ENCODE measurements at places on chromosomes 7 and 10.

DNA sequence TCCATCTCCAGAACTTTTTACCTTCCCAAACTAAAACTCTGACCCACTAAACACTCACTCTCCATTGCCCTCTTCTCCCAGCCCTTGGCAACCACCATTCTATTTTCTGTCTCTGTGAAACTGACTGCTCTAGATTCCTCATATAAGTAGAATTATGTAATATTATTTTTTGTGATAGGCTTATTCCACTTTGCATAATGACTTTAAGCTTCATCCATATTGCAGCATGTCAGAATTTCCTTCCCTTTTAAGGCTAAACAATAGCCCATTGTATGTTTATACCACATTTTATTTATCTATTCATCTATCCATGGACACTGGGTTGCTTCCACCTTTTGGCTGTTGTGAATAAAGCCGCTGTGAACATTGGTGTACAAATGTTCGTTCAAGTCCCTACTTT lies 308.8 kb downstream of the RNLS start:
- no peak for DNase-seq

DNA sequence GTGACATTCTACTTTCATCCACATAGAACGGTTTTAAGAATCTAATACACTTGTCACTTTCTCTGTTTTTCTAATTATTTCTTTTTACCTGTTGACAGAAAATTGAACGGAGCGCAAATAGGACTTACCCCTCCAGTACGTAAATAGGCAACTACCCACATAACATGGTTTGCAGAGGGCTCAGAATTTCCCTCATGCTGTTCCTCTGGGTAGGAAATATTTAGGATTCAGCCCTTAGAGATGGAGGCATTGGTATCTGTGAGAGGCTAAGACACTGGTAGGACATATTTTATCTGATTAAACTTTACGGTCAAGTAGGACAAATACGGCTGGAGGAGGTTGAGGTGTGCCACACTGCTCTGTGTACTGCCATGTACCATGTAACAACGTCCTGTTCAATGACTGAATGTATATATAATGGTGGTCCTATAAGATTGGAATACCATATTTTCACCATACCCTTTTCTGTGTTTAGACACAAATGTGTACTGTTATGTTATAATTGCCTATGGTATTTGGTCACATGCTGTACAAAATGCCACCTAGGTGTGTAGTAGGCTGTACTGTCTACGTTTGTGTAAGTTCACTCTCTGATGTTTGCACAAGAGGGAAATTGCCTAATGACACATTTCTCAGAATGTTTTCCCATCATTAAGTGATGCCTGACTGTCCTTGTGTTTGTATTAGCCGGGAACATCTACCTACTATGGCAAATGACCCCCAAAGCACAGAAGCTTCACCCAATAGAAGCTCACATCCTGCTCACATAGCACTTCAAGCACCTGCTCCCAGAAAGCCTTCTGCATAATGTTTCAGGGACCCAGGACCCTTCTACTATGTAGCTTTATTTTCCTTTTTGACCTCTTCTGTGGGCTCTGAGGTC lies 429.4 kb upstream of the AKR1E2 start:
- DNase-seq, result no peak

GRCh38 chr7:94908323-94909178 lies 1.2 kb downstream of the PPP1R9A start:
- no peak for DNase-seq

- no peak for DNase-seq
Observed at GRCh38 chr10:63392224-63392623, 73.6 kb downstream of the JMJD1C start.

DNA sequence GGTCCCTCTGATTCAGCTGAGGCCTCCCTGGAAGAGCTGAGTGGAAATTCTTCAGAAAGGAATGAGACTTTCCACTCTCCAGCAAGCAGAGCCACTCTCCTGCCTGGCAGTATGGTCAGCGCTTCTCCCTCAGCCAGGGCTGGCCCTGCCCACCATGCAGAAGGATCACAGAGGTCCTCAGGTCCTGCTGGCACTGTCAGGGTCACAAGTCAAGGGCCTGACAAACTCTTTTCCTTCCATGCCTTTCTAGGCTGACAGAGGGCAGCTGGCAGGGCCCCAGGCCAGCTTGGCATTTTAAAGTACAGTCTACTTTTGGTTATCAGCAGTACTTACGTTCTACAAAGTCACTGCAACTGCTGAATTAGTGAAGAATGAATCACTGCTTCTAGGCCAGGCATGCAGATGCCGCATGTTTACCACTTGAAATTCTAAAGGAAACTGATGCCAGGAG lies 119.3 kb upstream of the FRMD4A start:
- DNase-seq, result no peak

- no peak for DNase-seq
Observed at GRCh38 chr7:19920166-19920565, 146.7 kb upstream of the TMEM196 start.

DNA sequence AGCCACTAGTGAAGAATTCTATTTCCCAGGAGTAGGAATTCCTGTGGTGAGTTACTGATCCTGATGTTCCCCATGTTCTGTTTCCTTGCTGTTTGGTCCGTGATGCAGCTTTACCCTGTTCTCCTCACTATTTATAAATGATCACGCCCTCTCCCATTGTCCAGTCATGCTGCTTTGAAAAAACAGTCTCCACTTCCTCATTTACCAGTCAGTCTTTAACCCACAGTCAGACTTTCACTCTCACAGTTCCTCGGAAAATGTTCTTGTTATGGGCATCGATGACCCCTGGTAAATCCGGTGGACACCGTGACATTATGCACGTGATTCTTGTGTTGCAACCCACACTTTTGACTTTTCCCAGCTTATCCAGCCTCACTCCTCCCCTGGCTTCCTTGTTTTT lies 14.4 kb downstream of the SCIN start:
- DNase-seq, result no peak

DNA sequence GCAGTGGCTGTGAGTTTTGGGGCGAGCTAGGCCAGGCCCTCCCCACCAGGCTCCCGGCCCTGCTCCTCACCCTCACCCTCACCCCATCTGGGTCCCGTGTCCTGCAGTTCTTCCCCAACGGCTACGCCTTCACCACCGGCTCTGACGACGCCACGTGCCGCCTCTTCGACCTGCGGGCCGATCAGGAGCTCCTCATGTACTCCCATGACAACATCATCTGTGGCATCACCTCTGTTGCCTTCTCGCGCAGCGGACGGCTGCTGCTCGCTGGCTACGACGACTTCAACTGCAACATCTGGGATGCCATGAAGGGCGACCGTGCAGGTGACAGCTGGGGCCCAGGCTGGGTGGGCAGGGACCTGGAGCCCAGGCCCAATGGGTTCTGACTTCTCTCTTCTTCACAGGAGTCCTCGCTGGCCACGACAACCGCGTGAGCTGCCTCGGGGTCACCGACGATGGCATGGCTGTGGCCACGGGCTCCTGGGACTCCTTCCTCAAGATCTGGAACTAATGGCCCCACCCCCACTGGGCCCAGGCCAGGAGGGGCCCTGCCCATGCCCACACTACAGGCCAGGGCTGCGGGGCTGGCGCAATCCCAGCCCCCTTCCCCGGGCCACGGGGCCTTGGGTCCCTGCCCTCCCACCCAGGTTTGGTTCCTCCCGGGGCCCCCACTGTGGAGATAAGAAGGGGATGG lies 4.9 kb downstream of the GNB2 start:
- no peak for DNase-seq

- no peak for DNase-seq
Observed at GRCh38 chr10:24439935-24440334, 231.0 kb downstream of the KIAA1217 start.

DNA sequence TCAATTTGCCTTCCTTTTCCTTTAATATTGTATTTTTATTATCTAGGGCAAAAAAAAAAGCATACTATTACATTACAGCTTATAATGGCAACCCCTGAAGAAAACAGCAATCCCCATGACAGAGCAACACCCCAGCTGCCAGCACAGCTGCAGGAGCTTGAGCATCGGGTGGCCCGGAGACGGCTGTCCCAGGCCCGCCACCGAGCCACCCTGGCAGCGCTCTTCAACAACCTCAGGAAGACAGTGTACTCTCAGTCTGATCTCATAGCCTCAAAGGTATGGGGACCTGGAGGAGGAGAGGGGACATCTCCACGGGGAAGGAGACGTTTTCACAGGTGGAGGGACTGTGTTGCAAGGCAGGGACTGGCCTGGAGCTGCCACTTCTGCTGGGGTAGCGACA lies 6.8 kb downstream of the STRA8 start:
- no peak for DNase-seq

- DNase-seq, result no peak
Observed at GRCh38 chr10:122674781-122675180, 24.9 kb downstream of the C10orf120 start.

GRCh38 chr7:26792006-26792405 lies 72.4 kb downstream of the SKAP2 start:
- DNase-seq, result no peak

GRCh38 chr7:139108266-139109187 lies 993 bp downstream of the ZC3HAV1 start:
- DNase-seq, result no peak

DNA sequence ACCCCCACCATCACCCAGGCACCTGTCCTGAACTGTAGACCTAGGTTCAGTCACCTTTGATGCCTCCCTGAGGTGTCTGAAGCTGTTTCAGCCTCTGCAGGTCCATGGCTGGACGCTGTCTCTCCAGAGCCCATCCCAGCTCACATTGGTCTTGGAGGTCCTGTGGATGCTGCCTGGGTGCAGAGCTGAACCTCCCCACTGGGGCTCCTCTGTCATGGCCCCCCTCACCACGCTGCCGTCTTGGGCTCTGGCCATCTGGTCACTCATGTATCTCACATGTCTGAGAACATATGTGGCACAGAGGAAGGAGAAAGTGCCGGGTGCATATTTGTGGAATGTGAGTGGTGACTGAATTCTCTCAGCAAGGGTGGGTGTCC lies 108.9 kb downstream of the NKX6-2 start:
- no peak for DNase-seq

GRCh38 chr10:23371073-23371472 lies 26.5 kb upstream of the C10orf67 start:
- no peak for DNase-seq

DNA sequence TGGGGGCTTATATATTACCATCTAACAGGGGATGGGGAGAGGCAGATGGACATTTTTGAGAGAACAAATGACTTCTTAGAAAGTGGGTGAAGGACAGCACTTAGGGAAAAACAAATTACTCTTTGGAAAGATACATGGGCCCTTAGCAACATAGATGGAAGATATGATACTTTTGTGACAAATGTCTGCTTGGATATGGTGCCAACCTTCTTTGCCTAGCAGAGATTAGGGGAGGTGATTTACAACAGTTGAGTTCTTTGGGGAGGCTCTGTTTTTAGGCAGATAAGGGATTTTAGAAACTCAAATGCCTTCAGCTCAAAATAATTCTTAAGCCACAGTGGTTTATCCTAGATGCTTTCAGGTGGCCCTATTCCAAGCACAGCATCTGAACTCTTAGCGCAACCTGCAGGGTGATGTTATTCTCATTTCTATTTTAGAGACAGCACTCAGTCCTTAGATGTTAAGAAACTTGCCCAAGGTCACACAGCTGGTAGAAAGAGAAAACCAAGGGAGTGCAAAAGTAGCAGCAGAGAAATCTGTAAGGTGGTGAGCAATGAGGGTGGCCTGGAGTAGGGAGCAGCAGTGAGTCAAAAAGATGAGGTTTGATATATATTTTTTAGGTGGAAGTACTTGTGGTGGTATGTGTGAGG lies 75.1 kb upstream of the KMT2E start:
- DNase-seq, result no peak

DNA sequence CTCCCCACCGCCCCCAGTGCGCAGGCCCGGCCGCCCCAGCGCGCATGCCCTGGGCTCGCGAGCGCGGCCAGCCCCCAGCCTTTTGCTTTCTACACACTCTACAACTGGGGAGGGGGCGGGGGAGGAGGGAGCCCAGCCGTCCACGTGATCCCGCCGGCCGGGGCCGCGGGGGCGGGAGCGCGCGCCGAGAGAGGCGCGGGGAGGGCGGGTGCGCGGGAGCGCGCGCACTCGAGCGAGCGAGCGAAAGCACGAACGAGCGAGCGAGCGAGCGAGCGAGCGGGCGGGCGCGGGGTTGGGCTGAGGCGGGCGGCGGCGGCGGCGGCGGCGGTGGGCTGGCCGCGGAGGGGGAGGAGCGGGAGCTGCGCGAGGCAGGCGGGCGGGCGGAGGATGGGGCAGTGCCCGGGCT lies at the start of gene AUTS2:
TSS of gene AUTS2 (plus strand) at position 395 of the 406 bp plus-strand sequence. CDS start 1,179 bp downstream, outside the sequence.
- DNase-seq, result no peak

GRCh38 chr10:58593008-58593407 lies 80.3 kb downstream of the BICC1 start:
- no peak for DNase-seq

GRCh38 chr10:80154978-80155695 lies 22.6 kb downstream of the PLAC9 start:
- no peak for DNase-seq

GRCh38 chr10:77892021-77892739 lies 34.4 kb downstream of the DLG5 start:
- DNase-seq, result no peak

GRCh38 chr10:4351723-4352413 lies 474.1 kb upstream of the AKR1E2 start:
- no peak for DNase-seq

DNA sequence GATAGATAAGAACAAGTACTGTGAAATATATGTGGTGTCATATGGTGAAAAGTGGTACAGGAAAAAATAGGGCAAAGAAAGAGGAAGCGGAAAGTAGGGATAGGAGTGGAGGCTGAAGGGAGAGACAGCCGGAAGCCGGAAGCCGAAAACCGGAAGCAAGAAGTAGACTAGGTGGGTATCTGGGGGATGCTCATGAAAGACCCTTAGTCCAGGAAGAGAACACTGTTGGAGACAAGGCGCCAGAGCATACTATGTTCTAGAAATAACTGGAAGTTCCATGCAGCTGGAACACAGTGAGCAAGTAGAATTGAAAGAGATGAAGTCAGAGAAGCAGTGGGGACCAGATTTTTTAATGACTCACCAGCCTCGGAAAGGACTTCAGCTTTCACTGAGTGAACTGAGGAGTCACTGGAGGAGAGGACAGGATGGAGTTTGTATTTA lies 22.5 kb downstream of the ST8SIA6 start:
- no peak for DNase-seq

- DNase-seq, result no peak
Observed at GRCh38 chr10:21479570-21480315, 45.7 kb downstream of the SKIDA1 start.

- no peak for DNase-seq
Observed at GRCh38 chr10:85667638-85668233, 698.9 kb downstream of the GRID1 start.

- no peak for DNase-seq
Observed at GRCh38 chr7:20244334-20245120, 27.3 kb upstream of the MACC1 start.

GRCh38 chr10:6567203-6567703 lies 12.8 kb downstream of the PRKCQ start:
- DNase-seq, result no peak

DNA sequence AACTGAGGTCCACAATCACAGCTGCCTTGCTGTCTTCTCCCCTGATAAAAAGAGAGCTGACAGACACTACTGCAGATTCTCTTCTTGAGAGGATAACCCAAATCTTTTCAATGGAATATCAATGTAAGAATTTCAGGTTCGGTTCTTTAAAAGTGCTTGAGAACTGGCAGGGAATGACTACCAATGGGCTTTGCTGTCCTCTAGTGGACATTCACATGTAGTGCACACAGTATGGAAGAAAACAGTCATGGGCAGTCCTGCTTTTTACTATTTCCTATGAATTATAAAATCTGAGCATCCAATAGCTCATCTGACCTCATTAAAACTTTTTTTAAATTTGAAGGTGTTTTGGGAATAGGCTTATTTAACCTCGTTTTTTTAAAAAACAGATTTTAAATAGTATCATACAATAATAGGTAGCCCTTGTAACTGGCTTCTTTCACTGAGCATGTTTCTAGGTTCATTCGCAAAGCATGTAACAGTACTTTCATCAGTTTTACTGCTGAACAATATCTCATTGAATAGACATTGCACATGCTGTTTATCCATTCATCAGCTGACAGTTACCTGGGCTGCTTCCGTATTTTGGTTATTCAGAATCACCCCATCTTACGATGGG lies 18.3 kb downstream of the FZD9 start:
- DNase-seq, result no peak
